ENCODE measurements at places on chromosomes 2 and 18.

DNA sequence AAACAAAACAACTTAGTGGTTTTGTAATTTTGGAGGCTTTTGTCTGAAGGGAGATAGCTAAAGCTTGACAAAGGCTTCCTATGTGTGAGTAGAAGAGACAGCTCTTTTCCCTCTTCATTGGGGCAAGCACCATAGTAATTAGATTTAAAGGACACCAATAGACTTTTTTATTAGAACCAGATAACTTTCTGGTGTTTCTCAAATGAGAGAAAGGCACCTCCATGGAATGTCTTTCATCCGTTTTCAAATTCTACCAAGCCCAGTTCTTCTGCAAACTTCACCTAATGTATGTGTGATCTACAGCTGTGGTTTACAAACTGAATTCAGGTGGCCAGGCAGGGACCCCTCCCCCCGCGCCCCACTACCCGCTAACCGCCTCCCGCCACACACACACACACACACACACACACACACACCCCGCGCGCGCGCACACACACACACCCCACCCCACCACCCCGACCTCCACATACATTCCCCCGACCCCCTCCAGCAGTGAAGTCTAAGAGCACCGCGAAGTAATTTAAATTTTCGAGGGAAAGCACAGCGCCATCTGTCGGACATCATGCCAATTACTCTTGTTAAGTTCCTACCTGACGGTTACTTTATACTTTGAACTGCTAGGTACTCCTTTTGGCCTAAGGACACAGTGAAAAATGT is 31.6 kb upstream of the PPP1R1C start:
- DNase-seq, result peak; percentile 58

- no peak for DNase-seq
Measured at GRCh38 chr2:86286516-86286915, 50.9 kb downstream of the REEP1 start.

GRCh38 chr2:607172-607571 is 70.0 kb downstream of the TMEM18 start:
- no peak for DNase-seq

GRCh38 chr2:139457873-139458272 is 677.7 kb upstream of the NXPH2 start:
- no peak for DNase-seq

- DNase-seq, result no peak
Measured at GRCh38 chr2:30940839-30941238, 133.6 kb upstream of the CAPN13 start.

DNA sequence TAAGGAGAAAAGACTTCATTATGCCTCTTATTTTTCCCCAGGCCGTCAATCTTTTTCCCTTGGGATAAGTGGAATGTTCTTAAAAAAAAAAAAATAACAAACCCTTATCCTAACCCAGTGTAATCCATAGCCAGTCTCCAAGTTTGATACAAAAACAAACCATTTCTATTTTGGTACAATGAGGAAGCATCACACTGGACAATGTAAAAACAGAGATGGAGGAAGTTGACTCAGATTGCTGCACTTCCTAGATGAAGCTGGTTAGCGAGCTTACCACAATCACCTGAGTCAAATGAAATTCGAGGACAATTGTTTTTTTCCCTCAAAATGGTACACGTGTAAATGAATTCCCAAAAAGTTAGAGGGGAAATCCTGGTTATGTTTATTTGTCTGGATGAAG is 259.7 kb downstream of the TCF4 start:
- DNase-seq, result no peak

GRCh38 chr2:32680942-32681341 is 53.1 kb downstream of the TTC27 start:
- DNase-seq, result no peak

DNA sequence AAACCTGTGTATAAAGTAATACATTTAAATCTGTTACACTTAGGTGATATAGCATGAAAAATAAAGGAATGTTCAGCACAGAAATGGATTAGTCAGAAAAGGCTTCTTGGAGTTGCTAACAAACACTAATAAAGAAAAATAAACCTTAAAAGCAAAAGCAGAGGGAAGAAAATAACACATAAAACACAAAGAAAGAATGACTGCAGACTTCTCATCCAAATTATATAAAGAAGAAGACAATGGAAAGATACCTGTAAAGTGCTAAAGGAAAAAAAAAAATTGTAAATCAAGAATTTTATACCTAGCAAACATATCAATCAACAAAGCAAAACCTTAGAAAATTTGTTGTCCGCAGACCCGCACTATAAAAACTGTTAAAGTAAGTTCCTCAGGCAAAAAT is 63.6 kb downstream of the EXOC6B start:
- DNase-seq, result no peak
